Fibroblast of skin of right biceps (primary cell): ENCODE measurements at places on chromosomes 12 and 14.
A peak's percentile ranks its signal among the peaks of the same experiment; 100 is the strongest.

- no peak for DNase-seq
These were observed 2.8 kb downstream of the VSIG10 start for GRCh38 chr12:118101051-118101450.

- no peak for DNase-seq
These were observed 28.6 kb upstream of the CORO1C start for GRCh38 chr12:108759924-108760323.

GRCh38 chr14:69701291-69701690 is 65.7 kb upstream of the SRSF5 start:
- no peak for DNase-seq

GRCh38 chr12:65622056-65622455 is 202.2 kb upstream of the HMGA2 start:
- no peak for DNase-seq

DNA sequence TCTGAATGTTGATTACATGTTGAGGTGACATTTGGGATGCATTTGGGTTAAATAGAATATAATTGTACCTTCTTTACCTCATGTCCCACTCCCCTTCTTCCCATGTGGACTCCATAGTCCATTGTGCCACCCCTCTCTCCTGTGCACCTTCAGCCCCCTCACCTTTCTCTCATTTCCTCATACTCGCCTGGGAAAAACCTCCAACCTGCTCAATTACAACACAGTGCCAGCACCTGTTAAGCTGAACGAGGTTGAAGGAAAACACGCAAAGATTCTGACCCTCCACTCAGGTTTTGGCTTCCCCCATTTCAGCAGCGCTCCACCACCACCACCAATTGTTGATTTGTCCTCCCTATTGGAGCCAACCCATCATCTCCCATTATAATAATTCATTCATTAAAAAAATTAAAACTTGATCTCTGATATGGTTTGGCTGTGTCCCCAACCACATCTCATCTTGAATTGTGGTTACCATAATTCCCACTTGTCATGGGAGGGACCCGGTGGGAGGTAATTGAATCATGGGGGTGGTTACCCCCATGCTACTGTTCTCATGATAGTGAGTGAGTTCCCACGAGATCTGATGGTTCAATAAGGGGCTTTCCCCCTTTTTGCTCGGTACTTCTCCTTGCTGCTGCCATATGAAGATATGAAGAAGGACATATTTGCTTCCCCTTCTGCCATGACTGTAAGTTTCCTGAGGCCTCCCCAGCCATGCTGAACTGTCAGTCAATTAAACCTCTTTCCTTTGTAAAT is 33.7 kb upstream of the PPP2R5C start:
- DNase-seq = no peak

GRCh38 chr12:108400056-108400455 is 60.9 kb upstream of the CMKLR1 start:
- no peak for DNase-seq

DNA sequence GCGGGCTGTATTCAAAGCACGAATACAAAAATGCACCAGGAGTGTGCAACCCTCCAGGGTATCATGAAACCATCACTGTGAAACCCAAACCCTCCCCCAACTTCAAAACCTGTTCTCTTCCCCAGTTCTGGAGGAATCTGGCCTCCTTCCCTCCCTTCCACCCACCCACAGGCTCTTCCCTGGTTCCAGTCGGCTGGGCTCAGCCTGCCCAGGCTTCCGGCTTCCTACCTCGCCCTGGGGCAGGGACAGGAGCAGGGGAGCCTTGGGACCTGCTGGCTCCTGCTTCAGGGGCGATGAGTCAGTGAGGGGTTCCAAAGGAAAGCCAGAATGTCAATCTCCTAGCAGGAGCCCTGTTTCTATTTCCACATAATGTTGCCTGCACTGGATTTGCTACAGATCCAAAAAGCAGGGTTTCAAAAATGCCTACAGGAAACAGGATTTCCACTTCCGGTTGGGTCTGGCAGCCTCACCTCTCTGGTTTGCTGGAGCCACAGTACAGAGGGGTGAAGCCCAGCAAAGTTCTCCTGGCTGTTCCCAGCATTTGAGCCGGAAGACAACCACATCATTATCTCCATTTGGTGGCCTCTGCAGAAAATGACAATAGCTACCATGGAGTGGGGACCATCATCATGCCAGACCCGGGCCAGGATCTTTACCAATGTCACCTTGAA is 278.3 kb downstream of the DPF3 start:
- DNase-seq = peak; percentile 61

- no peak for DNase-seq
These were observed 108.8 kb downstream of the PTPN11 start for GRCh38 chr12:112527501-112527900.

DNA sequence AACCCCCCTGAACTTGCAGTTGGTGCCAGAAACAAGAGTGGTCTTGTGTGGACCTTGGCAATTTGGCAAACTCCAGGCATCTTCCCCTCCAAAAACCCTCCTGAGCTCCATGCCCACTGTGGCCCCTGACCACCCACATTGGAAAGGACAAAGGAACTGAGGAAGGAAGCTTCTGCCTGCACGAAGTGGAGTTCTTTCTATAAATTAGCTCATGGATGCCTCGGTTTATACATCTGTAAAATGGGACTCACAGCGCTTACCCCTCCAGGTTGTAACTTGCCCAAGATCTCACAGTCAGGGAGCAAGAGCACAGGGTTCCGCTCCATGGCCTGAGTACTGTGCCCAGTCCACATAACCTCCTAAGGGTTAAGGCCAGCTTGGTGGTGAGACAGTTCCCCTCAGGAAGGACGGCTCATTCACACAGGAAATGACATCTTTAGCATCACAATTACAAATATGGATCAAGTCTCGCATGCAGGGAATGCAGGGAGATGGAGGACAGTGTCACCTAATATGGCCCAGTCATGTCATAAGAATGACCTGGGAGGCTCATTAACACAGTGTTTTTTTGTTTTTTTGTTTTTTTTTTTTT is 66.6 kb downstream of the CLMN start:
- DNase-seq = peak; percentile 61

DNA sequence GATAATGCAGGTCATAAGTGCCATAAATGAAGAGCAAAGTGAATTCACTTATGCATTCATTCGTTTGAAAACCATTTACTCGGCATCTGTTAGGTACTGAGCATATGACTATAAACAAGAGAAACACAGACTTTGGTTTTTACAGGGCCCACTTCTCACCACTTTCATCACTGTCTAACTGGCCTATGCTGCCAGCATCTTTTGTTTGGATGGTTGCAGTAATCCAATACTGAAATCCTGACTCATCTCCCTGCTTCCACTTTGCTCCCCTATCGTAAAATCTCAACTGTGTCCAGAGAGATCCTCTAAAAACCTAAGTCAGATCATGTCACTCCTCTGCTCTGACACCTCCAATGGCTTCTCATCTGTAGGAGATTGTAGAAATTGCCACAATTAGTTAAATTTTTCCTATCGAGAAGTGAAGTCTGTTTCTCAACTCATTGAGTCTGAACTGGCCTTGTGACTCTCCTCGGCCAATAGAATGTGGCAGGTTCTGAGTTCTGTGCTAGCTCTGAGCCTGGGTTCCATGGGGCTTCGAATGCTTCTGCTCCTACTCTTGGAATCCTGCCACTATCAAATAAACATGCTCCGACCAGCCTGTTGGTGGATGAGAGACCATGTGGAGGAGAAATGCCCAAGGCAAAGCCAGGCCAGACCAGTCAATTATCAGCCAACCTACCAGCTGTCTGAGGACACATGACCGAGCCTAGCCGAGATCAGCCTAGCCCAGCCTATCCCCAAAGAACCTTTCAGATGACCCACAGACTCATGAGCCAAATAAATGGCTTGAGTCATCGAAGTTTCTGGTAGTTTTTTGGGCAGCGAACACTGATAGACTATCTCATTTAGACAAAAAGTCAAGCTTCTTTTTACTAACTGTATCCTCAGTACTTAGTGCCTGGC is 2.2 kb upstream of the BATF start:
- DNase-seq = no peak

DNA sequence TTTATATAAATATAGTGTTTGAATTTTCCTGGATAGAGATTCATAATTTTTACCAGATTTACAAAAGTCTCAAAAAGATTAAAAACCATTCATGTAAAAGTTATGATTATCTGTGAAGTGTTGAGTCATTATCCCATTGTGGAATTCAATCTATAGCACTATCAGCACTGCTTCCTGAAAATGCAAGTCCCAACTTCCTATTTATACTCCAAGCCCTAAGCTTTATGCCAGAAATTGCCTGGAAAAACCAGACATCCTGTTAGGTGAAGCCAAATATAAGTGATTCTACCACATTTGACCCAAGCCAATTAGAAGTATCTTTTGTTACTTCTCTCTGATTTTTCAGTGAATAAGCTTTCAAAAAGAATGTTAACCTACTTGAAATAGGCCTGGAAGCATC is 129.1 kb downstream of the GPR135 start:
- DNase-seq = peak; percentile 49

DNA sequence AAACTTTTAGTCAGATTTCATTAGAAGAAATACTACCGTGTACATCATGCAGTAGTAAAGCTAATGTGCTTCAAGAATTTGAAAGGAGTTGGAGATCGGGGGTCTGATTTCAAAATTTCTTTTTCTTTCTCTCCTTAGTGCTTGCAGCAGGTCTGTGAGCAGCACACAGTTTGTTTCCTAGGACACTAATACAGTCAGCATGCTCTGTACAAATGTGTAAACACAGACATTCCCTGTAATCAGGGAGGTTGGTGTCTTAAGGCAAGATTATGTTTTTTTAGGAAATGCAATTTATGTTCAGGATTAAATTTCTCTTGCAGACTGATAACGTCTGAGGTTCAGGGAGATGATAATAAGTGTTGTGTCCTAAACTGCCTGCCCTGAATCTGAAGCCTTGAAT is 142.7 kb downstream of the ALX1 start:
- no peak for DNase-seq

GRCh38 chr14:74620497-74620921 is 8.5 kb upstream of the LTBP2 start:
- peak; percentile 96 for DNase-seq

DNA sequence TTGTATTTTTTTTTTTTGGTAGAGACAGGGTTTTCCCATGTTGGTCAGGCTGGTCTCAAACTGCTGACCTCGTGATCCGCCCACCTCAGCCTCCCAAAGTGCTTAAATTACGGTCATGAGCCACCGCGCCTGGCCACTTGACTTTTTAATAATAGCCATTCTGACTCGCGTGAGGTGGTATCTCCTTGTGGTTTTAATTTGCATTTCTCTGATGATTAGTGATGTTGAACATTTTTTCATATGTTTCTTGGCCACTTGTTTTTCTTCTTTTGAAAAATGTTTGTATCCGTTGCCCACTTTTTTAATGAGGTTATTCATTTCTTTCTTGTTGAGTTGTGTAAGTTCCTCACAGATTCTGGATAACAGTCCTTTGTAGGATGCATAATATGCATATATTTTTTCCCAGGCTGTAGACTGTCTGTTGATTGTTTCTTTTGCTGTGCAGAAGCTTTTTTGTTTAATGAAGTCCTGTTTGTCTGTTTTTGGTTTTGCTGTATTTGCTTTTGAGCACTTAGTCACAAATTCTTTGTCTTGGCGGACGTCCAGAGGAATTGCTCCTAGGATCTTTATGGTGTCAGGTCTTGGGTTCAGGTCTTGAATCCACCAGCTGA is 10.3 kb upstream of the PGAM5 start:
- DNase-seq = peak; percentile 51

DNA sequence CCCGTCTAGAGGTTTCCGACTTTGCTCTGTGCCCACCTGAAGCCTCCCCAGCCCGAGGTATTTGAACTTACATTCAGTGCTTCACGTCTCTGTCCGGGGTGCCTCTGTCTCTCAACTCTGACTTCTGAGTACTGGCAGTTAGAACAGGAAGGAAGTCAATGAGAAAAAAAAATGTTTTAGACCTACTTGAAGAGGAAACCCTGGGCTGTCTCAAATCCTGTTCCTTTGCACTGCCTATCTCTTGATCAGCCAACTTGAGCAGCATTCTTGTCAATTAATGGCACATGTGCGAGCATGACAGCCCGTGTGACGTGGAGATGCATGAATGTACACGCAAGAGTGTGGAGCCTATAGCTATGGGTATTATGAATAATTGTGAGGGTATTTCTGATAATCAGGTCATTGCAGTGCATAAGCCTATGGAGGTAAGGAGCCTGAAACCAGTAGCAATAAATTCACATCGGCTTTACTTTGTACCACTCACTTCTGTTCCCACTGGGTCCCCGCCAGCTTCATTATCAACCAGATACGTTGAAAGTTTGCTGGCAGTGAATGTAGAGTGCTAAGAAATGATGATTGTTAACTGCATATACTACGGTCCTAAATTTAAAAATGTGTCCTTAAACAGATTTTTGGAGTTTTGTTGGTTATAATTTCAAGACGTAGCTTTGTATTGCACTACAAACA is at the start of gene ARHGDIB:
Gene ARHGDIB (minus strand): TSS at position 136 of the 687 bp plus-strand sequence. CDS start 10,889 bp downstream, outside the sequence.
- DNase-seq = peak; percentile 64

DNA sequence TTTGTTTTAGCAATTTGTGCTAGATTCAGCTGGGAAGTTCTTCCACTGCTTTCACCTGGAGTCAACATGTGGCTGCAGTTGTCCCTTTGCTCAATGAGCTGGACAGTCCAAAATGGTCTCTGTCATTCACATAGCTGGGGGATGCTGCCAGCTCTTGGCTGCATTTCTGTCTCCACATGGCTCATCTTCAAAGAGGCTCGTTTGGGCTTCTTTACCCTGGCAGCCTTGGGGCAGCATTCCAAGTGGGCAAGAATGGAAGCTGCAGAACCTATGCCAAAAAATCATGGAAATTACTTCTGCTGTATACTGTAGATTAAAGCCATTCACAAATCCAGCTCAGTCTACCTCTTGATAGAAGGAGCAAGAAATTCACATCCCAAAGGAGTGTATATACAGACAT is 199.1 kb downstream of the SLC5A8 start:
- no peak for DNase-seq

DNA sequence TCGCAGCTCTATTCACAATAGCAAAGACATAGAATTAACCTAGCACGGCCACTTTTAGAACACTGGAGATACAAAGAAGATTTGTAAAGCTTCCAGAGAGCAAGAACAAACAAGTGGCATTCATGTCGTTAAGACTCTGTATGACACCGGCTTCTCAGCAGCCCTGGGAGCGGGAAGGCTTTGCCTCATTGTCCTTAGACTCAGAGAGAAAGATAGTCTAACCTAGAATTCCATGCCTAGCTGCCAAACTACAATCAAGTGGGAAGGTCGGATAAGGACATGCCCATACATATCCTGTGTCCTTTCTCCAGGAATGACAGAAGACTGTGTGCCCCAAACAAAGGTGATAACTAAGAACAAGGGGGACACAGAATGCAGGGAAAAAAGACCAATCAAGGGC is 1038.3 kb downstream of the BCL11B start:
- DNase-seq = no peak

DNA sequence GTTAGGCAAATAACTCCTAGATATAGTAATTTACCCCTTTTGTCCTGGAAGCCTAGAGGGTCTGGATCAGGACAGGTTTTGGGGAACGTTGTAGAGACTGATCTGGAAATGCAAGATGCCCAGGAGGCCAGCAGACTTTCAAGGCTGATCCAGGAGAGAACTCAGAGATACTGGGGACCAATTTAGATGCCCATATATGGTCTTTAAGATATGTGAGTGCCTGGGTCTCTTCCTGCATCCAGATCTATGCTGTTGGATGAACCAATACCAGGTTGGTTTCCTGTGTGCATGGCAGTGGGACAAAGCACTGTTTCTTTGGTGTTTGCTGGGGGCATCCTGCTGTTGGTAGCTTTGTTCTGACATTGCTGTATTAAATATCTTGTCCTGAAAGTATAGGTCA is 5.4 kb downstream of the ERG28 start:
- DNase-seq = no peak

- no peak for DNase-seq
These were observed 24.2 kb downstream of the SMUG1 start for GRCh38 chr12:54164387-54165145.
